ENCODE measurements at places on chromosomes 4 and X. TPM values are rescaled to one million over a fixed set of nuclear protein-coding genes. Genes with fewer than 3 reads are reported as not detected.

The PCDH10 gene
- 41.2 TPM for total RNA-seq

The IQCM gene
- total RNA-seq = 0.17 TPM

The MGARP gene
- 0.21 TPM for total RNA-seq

The UGT8 gene
- 18.2 TPM for total RNA-seq

GRCh38 chr4:87054900-87055299 is 120.1 kb downstream of the AFF1 start:
- no peak for DNase-seq

DNA sequence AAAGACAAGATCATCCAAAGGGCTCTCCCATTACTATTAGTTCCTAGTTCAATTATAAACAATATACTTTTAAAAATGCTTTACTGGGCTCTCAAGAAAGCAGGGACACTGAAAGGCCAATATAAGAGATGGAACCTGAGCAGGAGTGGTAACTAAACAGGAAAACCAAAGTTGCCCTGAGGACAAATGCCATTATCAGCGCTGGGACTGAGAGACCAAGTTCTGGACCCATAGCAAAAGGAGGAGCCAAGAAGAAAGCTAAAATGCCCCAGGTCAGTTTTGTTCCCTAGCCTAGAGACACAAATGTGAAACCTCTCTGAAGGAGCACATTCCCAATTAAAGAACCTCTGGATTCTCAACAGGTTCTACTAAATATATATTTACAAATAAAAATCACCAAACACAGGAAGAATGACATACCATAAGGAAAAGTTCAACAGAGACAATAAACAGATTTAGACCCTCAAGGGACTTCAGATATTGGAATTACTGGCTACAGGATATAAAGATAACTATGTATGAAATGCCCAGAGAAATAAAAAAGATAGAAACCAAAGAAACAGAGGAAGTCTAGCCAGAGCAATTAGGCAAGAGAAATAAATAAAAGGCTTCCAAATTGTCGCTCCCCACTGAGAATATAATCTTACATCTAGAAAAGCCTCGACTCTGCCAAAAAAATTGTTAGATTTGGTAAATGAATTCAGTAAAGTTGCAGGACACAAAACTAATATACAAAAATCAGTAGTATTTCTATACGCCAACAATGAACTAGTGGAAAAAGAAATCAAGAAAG is 67.1 kb downstream of the KLHL8 start:
- DNase-seq = no peak

GRCh38 chr4:184357165-184357564 is 117.2 kb downstream of the IRF2 start:
- DNase-seq = no peak

DNA sequence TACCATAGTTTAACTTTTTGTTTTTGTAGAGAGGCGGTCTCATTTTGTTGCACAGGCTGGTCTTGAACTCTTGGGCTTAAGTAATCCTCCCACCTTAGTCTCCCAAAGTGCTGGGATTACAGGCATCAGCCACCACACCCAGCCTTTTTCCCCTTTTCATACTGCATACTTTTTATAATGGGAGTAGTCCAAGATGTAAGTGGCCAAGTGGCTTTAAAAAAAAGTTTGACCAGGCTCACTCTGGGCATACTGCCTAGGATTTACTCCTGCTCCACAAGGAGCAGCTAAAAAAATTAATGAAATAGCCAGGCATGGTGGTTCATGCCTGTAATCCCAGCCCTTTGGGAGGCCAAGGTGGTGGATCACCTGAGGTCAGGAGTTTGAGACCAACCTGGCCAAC is 6.0 kb downstream of the GRSF1 start:
- no peak for DNase-seq

GRCh38 chr4:158496030-158496741 is 25.5 kb upstream of the RXFP1 start:
- DNase-seq = peak; percentile 55

DNA sequence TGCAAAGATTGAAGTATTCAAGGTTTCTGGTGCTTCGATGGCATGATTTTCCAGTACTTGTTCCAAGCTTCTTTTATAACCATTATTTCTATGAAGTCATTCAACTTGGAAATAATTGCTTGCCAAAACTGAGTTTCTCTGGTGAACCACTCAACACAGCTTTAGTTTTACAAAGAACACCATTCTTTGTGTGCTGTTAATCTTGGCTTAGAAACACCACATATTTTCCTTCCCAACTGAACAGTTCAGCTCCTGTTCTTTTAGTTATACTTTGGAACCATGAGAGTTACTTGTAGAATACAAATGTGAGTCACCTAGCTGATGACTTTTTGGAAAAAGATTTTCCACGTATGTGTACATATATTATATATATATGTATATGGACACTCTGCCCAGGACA is 32.7 kb downstream of the TMEM47 start:
- DNase-seq = no peak

- DNase-seq = no peak
Observed at GRCh38 chrX:129593137-129593536, 53.1 kb downstream of the OCRL start.

DNA sequence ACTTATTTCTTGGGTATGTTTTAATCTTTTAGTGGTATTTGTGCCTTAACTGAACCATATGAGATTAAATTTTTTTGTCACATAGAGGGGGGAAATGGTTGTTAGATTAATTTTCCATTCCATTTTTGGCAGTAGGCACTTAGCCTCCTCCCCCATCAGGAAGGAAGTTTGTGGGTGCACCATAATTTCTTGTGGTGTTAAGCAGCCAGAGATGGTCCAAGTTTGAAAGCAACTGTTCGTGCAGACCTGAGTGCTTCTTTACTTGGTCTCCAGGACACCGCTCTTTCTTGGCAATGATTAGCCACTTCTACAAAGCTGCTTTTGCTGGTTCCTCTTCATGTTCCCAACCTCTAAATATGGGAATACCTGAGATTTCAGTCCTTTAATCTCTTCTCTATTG is 92.7 kb upstream of the RPL34 start:
- DNase-seq = no peak

DNA sequence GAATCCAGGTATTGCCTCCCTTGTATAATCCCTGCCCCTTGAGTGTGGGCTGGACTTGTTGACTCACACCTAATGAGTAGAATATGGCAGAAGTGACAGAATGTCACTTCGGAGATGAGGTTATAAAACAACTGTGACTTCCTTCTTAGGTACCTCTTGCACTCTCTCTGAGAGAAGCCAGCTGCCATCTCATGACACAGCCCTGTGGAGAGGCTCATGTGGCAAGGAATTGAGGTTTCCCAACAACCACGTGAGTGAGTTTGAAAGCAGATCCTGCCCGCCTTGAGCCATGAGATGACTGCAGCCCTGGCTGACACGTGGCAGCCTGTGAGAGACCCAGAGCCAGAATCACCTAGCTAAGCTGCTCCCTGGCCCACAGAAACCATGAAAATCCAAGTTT is 13.5 kb downstream of the ASB11 start:
- no peak for DNase-seq

DNA sequence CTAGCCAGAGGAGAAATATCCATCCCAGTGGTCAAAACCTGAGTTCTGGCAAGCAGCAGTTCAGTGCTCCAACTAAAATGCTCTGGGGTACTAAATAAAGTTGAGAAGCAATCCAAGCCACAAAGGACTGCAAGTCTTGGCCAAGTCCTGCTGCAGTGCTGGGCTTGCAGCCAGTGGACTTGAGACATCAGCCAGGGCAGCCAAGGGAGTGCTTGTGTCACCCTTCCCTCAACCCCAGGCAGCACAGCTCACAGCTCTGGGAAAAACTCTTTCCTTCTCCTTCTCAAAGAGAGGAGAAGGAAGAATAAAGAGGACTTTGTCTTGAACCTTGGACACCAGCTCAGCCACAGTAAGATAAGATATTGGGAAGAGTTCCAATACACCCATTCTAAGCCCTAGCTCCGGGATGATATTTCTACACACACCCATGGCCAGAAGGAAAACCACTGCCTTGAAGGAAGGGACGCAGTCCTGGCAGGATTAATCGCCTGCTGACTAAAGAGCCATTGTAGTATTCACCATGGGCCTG is 99.8 kb downstream of the PTCHD1 start:
- no peak for DNase-seq

- DNase-seq = no peak
Observed at GRCh38 chr4:16293210-16293838, 67.1 kb upstream of the TAPT1 start.

Measured in H7 (cell line).